ENCODE measurements at places on chromosomes 5 and 9.

GRCh38 chr5:172904643-172905345 lies 54.4 kb upstream of the RPL26L1 start:
- peak; percentile 83 for DNase-seq

DNA sequence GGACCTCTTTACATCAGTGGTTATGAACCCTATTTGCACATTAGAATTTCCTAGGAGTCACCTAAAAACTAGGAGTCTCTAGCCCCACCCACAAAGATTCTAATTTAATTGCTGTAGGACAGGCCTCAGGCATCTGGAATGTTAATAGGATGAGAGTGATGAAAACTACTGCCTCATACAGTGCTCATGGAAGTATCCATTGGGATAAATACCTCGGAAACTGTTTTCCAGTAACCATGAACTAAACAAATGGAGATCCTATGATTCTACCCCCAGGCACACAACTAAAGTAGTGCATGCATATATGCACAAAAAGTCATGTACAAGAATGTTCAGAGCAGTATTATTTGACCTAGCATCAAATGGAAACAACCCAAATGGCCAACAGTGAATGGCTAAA lies 286.3 kb downstream of the DNAH5 start:
- DNase-seq, result no peak

GRCh38 chr9:99948896-99949295 lies 42.4 kb downstream of the STX17 start:
- no peak for DNase-seq

DNA sequence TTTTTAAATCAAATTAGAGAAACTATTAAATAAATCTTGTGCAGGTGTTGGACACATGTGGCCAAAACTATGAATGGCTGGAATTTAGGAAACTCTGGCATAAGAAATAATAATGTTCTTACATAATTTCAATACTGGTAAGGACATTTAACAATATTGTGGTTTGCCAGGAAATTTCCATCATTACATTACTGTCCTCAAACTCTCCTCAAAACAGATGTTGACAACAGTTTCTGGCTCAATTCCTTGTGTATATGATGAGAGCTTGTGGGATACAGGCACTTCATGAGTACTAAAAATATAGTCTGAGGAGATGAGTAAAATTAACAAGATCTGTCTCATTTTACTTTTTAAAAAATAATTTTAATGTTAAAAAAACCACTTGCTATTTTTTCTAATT lies 27.9 kb downstream of the MCTP1 start:
- DNase-seq, result peak; percentile 3

- peak; percentile 97 for DNase-seq
Measured at GRCh38 chr9:70407081-70407503, 7.4 kb downstream of the KLF9 start.

DNA sequence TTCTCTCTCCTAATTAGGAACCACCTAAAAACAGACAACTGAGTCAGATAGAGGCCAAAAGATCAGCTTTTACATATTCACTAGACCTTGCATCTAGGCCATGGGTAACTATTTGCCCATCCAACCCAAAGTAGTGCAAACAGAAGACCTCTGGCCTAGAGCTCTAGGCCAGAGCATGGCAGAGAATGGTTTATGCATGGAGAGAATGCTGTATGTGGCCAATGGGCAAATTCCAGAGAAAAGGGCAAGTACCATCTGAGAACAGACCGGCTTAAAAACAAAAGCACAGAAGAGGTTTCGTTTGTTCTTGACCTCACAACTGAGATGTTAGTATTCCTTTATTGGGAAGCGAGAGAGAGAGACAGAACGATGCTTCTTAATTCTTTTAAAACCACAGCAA lies 151.7 kb upstream of the RFX3 start:
- no peak for DNase-seq

DNA sequence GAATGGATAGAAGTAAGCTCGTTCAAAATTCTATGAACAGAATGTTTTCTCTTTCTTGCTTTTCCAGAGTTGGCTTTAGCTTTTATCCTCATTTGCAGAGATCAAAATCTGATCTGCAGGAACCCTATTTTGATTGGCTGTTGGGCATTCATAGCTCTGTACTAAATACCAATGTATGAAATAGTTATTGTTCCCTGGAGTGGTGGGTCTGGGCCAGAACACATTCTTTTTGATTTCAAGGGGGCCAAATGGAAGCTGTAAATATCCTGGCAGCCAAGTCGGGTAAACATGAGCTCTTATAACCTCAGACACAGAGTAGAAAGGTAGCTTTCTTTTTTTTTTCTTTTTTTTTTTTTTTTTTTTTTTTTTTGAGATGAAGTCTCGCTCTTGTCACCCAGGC lies 241.5 kb downstream of the PDZD2 start:
- DNase-seq, result no peak

- DNase-seq, result peak; percentile 98
Measured at GRCh38 chr9:100111235-100111634, 12.2 kb downstream of the INVS start.

DNA sequence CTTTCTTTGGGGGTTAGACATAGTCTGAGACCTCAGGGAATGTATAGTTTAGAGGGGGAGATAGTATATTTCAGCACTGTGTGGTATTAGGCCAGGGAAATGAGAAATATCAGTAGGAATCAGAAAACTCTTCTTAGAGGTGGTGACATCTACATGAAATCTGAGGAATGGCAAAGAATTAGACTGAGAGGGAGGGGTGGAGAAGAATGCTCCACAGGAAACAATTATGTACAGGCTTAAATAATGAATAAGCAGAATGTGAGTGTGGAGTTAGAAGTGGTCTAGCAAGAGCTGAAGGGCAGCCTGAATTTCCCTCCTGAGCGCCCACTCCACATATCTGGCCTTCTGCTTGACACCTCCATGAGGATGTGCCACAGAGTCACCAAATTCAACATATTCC lies 3.6 kb upstream of the MACIR start:
- peak; percentile 30 for DNase-seq

DNA sequence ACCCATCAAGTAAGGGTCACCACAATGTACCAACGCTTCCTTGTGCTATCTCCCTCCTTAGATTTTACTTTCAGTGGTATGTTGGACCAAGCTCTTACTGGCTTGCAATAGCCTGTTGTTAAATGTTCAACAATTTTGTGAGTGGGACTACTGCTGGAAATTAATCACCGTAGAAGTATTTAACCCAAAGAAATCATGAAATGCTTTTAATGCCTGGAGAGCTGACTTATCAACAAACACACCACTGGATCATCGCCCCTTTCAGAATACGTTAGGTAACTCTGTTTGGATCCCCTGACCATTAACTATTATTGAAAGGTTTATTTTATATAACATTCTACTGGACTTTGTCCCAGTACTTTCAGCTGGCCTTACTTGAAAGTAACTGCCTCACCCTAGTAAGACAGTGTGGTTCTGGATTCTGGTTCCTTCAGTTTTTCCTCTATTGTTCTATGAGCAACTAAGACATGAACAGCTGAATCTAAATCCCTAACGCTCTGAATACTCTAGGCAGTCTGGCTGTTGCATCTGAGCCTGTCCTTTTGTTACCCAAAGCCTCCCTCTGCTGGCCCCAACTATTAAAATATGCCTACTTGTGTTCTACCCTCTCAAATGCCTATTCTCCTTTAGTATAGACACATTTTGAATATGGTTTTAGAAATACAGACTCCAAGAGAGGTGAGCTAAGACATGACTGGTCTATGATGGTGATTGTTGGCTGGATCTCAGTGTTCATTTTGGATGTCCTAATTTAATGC lies 1203.4 kb upstream of the DMAC1 start:
- DNase-seq, result no peak

GRCh38 chr5:72210888-72211678 lies 103.8 kb downstream of the MAP1B start:
- peak; percentile 69 for DNase-seq

- no peak for DNase-seq
Measured at GRCh38 chr5:166004006-166004405, 2287.4 kb upstream of the WWC1 start.

DNA sequence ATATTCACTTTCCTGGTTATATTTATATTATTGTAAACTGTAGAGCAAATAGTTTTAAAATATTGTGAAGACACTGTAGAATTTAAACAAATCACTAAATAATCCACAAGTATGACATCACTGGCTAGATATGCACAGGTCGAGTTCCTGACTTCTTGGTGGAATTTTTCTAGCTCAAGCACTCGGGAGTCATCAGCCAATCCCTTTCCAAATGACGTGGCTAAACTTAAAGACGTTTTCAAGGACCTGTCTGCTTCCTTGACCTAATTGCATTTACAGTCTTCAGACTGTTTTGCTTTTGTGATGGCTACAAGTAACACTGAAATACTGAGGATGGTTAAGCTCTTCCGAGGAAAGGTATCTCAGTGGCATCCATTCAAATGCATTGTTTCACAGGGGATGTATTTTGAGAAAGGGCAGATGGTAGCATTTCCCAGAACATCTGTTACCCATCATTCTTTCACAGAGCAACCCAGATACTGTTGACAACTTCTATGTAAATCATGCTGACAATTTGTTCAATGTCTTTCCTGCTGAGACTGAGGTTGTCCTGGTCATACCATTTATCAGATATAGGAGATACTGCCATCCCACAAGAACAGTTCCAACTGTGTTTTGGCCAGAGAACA lies 262.8 kb downstream of the CDH10 start:
- DNase-seq, result no peak

- DNase-seq, result no peak
Measured at GRCh38 chr9:83505282-83505681, 32.9 kb downstream of the FRMD3 start.

DNA sequence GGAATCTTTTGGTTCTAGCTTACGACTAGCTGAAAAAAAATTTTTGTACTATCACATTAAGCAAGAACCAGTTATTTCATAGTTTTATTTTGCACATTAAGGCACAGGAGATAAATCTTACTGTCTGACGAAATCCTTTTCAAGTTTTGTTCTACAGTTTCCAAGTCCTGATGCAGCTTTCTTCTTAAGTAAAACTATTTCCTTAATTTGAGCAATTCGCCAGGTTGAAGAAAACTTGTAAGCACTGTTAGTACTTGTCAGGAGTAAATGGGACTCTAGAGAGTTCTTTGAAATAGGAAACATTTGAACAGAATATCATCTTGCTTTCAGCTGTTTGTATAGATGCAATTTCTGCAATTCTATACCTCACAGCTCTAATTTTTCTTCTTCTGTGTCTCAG lies 318.8 kb upstream of the ELAVL2 start:
- DNase-seq, result no peak

DNA sequence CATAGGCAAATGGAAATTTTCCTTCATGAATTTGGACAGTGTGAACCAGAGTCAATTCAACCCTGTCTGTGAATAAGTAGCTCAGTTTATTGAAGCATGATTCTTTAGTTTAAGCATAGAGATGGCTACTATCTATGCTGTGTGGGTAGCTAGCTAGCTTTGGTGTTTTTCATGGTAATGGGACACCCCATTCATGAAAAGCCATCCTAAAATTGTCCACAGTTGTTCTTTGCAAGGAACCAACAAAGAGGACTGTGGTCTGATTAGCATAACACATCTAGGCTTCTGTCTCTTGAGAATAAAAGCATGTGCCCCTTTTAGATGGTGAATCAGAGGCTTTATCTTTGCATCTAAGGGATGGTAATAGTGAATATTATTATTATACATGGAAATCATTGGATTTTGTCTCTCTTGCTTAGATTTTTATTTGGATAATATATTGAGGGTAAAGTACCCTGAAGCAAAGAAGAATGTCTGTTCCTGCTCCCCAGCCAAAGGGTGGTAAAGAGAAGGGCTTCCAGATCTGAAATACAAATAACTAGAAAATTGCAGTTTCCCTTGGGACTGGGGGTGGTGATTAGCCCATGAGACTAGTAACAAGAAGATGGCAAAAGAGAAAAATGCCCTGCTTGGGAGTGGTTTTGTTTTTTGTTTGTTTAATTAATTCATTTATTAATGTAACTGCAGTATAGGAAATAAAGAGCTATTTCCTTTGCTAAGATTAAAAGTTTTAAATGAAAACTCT lies 624.2 kb upstream of the ZNF608 start:
- DNase-seq, result no peak

- DNase-seq, result peak; percentile 17
Measured at GRCh38 chr5:65141493-65141892, 340.2 kb downstream of the ADAMTS6 start.

- DNase-seq, result no peak
Measured at GRCh38 chr5:138968601-138969000, 93.5 kb upstream of the LRRTM2 start.

DNA sequence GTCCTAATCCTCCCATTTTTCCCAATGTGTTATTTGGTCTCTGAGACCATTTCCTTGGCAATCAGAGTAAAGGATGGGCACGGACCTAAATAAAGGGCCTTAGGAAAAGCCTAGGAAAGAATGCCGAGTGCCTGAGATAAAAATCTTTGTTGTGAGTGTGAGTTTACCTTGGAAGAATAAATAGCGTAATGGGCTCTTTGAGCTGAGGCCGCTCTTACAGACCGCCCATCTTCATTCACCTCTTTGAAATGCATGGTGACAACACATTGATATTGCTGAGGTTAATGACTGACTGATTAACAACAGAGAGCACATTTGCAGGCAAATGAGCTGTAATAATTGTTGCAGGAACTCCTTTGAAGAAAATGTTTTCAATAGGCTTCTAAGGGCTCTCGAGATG lies 1967.1 kb upstream of the WWC1 start:
- no peak for DNase-seq

DNA sequence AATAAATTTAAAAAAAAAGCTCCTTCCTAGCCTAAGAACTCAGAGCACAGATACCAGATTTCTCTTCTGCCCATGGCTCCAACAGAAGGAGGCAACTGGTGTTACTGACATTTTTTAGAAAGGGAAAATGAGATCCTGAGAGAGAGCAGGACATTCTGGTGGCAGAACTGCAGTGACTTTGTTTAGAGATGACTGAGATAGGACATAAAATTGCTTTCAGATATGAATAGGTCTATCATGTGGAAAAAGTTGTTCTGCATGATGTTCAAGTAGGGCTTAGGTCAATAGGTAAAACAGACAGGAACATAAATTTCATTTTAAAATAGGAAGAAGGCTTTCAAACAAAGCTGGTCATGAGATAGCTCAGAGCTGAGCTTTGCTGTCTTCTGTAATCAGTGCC lies 49.6 kb downstream of the NIPAL4 start:
- DNase-seq, result no peak

- peak; percentile 75 for DNase-seq
Measured at GRCh38 chr9:12838546-12838945, 63.7 kb downstream of the LURAP1L start.

DNA sequence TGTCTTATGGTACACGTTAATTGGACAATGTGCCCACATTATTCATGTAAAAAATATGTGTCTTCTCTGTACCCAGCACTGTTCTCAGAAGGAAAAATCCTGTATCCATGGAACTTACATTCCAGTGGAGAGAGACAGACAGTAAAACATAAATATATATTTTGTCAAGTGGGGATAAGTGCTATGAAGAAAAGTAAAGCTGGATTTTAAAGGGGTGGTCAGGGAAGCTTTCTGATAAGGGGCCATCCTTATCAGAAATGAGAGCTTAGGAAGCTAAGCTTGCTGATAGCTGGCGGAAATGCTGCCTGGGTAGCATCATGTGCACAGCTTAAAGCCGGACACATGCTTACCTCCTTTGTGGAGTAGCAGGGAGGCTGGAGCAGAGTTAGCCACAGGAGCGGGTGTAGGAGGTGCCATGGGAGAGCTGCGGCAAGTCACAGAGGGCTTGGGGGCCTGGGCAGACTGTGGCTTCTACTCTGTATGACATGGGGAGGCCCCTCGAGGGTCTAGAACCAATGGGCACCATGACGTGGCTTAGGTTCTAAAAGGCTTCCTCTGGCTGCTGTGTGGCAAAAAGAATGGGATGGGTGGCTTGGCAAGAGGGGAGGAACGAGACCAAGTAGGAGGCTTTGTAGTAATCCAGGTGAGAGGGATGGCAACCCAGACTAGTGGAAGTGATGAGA lies 141.7 kb downstream of the FGF1 start:
- peak; percentile 67 for DNase-seq

Measured in AG10803 (cell line).